ENCODE measurements at places on chromosomes 5 and 9.

- DNase-seq: no peak
These were observed 61.8 kb downstream of the ABCA1 start for GRCh38 chr9:104866191-104866590.

GRCh38 chr9:36862206-36863145, 171.6 kb downstream of the PAX5 start:
- no peak for DNase-seq

DNA sequence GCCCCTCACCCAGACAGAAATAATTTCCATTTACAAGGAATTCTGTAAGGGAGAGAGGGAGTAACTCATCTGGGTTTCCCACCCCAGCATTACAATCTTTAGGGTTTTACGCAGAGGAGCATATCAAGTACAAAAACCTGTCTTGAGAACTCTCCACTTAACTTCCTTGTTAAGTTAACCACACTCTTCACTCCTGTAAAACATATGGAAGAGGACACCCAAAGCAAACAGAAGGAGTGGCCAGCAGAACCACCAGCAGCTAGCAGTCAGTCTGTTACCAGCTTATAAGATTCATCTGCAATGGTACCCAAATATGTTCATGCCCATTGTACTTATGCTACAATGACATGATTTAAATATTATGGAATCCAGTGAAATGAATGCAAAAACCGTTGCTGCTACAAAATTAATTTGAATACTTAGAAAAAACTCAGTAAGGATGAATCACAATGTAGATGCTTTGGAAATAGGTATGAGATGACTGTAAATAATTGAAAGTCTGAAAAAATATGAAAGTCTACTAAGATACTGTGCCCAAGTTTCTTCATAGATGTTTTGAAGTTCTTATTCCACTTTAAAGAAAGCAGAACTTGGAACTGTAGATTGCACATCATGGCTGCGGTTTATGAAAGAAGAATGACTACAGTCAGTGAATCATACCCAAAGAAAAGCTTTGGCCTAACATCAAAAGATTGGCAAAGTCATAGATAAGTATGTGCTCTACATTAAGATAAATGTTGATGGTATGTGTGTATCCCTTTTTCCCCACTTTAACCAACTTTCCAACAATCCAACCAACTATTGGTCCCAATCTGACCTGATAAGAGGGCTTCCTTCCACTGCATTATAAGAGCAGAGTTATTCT, 233.6 kb downstream of the ACTL7B start:
- no peak for DNase-seq

GRCh38 chr9:136061405-136061804, 33.7 kb downstream of the NACC2 start:
- DNase-seq: no peak

DNA sequence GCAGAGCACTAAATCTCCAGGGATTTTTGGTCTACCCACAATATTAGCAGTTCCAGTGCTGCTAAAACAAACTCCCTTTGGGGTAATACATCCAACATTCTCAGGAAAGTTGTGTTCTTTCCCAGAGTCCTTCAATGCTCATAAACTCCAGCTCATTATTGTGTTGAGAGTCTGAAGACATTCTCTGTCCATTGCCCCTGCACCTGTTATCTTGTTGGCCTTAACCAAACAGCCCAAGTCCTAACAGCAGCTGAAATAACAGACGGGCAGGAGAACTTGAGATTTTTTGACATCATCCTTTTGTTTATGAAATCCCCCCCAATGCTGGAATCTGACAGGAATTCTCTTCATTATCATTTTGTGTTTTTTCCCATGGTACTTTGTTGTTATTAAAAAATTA, 110.8 kb downstream of the PAPPA start:
- DNase-seq: no peak

Measured in stimulated activated CD8-positive, alpha-beta memory T cell treated with anti-CD3 and anti-CD28 coated beads, Interleukin-7, amount 100 ng/mL, for 1 hour (primary cell).